Skeletal muscle tissue (tissue), 5 donors: ENCODE measurements at places on chromosomes 2 and 18. TPM values are rescaled to one million over a fixed set of nuclear protein-coding genes. Genes with fewer than 3 reads are reported as not detected.

NPHP1 gene
- total RNA-seq, result 11.5 TPM

BMP10 gene
- total RNA-seq, result not detected

WNT6 gene
- total RNA-seq, result not detected

SEC11C gene
- total RNA-seq, result 5.2 TPM

TMEM247 gene
- total RNA-seq, result not detected

CXCR1 gene
- total RNA-seq, result 0.52 TPM

CDK15 gene
- total RNA-seq, result 0.52 TPM
